Smooth muscle cell of the brain vasculature (primary cell): ENCODE measurements at places on chromosomes 5 and 9.

DNA sequence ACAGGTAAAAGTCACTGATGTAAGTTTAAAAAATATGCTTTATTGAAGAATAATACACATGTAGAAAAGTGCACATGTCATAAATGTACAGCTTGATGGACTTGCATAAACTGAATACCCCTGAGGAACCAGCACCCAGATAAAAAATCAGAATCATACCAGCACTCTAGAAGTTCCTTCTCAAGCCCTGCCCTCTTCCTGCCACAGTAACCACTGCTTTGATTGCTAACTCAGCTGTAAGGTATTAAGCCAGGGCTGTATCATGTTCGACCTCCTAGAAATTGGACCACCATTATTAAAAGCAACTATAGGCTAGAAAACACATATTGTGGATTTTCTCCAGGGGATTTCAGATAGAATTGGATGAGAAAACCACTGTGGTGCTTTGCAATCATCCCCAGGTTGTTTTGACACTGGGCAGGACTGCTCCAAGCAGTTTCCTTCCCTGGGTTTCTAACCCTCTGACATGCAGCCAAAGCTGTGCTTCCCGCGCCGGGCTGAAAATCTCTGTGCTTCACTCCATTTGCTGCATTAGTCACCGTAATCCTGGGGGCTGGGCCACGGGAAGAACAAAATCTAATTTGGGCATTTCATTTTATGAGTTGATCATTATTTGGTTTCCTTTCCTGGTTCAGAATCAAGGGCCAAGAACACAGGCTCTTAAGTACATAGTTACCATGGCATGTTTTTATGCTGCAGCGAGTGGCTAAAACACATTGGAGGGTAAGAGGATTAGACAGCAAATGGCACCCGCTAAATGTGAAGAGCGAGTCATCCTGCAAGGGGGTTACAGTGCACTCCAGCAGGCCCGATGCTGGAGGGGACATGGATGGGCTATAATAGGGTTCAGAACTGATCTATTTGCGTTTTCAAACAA, 139.4 kb upstream of the IL12B start:
- no peak for DNase-seq

- no peak for DNase-seq
Observed at GRCh38 chr9:72775570-72775969, 177.3 kb downstream of the ALDH1A1 start.

GRCh38 chr5:109316634-109317033, 93.1 kb downstream of the PJA2 start:
- no peak for DNase-seq

DNA sequence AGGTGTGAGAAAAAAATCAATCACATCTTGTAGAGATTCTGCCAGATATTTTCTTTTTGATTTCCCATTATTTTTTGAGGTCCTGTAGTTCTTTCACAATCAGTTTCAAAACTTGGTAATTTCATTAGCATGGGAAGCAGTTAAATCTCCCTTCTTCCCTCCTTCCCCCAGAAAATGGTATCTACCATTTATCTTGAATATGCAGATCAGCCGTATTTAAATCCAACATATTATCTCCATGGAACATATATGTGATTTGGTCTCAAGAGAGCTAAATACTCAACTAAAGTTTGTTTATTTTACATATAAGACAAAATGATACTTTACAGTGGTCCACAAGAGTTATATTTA, 1034.8 kb downstream of the CDH12 start:
- DNase-seq = no peak

DNA sequence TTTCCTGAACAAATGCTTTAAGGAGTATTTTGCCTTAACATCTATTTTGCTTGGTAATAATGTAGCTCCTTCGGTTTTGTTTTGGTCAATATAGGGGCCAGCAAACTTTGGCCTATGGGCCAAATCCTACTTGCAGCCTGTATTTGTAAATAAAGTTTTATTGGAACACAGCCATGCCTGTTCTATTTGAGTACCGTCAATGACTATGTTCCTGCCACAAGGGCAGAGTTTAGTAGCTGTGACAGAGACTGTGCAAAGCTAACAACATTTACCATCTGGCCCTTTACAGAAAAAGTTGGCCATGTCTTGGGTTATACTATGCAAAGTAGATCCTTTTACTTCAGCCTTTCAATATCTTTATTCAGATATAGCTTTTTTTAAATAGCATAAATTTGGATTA, 113.4 kb downstream of the NR3C1 start:
- DNase-seq = no peak

DNA sequence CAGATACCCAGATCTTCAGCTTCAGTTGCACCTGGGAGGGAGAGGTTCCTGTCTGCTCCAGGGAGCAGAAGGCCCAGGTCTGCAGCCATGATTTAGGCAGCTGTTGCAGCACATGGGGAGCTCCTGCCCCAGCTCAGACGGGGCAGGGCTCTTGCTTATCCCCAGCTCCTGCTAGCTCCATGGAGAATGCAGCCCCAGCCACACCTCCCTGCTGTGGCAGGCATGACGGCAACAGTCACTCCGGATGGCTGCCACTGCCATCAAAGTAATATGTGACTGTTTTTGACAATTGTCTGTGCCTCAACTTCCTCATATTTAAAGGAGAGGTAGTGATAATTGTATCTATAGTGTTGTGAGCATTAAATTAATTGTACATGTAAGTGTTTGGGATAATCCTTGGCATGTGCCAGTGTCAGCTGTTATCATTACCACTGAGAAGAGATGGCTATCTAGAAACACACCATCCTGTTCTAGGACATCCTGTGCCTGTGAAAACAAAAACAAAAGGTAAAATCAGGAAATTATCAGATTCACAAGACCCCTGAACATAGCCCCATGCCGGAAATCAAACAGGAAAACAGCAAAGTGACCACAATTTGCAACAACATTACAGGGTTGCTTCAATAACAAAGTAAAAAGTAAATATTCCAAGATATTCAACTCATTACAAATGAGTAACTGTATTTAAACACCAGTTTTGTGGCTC, 1048.8 kb upstream of the ACO1 start:
- DNase-seq = no peak

- no peak for DNase-seq
Observed at GRCh38 chr5:151595411-151595826, 4.3 kb upstream of the FAT2 start.

DNA sequence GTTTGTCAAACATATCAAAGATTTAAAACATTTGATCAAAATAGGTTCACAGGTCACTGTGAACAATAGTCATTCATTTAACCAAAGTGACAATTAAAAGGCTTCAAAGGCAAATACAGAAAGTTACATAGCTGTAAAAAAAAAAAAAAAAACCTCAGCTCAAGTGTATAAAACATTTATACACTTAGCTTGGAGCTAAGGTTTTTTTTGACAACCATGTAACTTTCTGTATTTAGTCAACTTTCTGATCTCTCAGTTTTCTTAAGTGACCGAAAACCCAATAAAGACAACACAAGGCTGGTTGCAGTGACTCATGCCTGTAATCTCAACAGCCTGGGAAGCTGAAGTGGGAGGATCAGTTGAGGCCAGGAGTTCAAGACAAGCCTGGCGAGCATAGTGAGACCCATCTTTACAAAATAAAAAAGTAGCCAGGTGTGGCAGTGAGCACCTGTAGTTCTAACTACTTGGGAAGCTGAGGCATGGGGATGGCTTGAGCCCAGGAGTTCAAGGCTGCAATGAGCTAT, 16.4 kb upstream of the UBTD2 start:
- no peak for DNase-seq
